NCI-H2171 treated with DMSO at 0.1 percent for 48 hours (cell line): ENCODE measurements at places on chromosomes 5 and 9.

DNA sequence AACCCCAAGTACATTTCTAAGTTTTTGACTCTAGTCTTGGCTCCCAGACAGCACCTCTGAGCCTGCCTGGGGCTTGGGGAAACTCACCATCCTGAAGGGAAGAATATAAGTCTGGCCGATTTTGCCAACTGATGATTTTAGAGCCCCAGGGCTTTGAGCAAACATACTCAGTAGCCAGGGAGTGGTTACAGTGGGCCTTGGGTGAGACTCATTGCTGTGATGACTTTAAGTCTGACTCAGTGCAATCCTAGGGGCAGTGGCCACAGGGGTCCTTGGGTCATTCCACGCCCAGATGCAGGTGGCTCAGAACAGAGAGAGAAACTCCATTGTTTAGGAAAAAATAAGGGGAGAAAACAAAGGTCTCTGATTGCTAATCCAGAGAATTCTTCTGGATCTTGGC is 312.0 kb upstream of the EDIL3 start:
- no peak for DNase-seq

DNA sequence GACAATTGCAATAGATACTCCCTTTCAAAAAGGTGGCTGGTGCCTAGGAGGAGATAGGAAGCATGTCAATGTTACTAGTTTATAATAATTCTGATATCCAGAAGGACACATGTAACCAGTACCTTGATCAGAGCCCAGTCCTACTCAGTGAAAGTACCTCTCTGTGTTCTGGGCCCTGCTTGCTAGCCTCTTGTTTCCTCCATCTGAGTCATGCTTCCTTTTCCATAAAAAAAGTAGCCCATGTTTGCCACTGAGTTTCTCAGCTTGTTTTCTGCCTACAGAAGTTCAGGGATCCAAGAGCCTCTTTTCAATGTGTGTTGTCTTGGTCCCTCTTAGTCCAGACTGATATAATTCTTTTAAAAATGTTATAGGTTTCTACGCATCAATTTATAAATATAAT is 149.0 kb downstream of the SSBP2 start:
- no peak for DNase-seq

DNA sequence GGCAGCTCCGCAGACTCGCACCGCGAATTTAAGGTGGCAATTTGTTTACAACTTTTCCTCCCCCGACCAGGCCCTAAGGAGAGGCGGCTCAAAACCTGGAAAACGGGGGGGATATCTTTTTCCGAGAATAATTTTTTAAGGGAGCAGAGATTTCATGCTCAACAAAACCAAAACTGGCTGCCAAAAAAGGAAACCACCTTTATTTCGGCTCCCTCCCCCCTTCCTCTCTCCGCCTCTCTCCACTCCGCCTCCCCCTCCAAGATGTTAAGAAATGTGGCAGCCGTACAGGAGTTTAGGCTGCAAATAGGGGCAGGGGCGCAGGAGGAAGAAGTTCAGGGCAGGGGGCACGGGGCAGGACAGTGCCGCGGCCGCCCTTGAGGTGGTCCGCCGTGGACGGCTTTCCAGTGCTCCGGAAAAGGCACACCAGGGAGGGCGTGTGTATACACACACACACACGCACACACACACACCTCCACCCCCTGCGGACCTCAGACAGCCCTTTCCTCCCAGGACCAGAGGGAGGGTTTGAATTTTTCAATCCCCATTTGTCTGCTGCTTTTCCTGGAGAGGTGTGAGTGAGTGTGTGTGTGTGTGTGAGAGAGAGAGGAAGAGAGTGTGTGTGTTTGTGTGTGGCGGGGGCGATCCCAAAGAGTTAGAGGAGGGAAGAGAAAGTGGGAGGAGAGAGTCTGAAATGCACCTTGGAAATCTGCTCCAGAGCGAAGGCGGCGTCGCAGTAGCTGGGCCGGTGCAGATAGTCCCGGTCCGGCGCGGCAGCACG is 9.1 kb downstream of the PTCH1 start:
- peak; percentile 74 for DNase-seq

- no peak for DNase-seq
Measured at GRCh38 chr5:95449460-95449859, 58.3 kb downstream of the FAM81B start.

GRCh38 chr5:95620030-95620869 is at the start of gene GPR150:
Gene GPR150 (plus strand): TSS chr5:95620087. CDS start chr5:95620276, 189 bp downstream.
- peak; percentile 8 for DNase-seq

GRCh38 chr5:168899673-168900072 is 320.5 kb upstream of the PANK3 start:
- DNase-seq, result no peak

GRCh38 chr9:79858508-79858907 is 286.7 kb downstream of the TLE4 start:
- no peak for DNase-seq

GRCh38 chr5:83947763-83948162 is 227.1 kb upstream of the HAPLN1 start:
- no peak for DNase-seq

- DNase-seq, result no peak
Measured at GRCh38 chr5:128770907-128771306, 194.4 kb upstream of the SLC27A6 start.

GRCh38 chr5:117568622-117569021 is 994.0 kb upstream of the SEMA6A start:
- no peak for DNase-seq

DNA sequence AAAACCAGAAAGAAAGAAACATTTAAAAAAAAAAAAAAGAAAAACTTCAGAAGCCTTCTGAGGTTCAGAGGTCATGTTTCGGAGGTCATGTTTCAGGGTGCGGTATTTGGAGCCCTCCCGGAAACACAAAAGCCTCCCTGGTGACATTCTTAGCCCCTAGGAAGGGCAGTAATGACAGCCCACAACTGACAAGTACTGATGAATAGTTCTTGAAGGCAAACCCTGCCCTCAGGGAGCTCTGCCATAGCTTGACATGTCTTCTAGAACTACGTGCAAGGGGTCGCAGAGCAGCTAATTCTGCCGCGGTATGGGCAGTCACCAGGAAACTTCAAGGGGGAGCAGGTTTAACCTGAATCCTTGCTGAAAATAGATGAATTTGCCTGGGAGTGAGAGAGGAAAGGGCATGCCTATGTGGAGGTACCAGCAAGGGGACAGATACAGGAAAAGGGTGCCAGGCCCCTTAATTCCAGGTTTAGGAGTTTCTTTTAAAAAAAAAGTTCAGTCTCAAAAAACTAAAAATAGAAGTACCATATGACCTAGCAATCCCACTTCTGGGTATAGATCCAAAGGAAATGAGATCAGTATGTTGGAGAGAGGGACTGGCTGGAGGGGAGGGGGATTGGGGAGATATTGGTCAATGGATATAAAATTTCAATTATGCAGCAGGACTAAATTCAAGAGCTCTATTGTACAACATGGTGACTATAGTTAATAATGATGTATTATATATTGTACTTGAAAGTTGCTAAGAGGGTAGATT is 98.4 kb downstream of the C9orf152 start:
- DNase-seq, result no peak
